ENCODE measurements at places on chromosomes 2 and 18.

- no peak for DNase-seq
Observed at GRCh38 chr2:128466376-128466775, 147.7 kb upstream of the HS6ST1 start.

DNA sequence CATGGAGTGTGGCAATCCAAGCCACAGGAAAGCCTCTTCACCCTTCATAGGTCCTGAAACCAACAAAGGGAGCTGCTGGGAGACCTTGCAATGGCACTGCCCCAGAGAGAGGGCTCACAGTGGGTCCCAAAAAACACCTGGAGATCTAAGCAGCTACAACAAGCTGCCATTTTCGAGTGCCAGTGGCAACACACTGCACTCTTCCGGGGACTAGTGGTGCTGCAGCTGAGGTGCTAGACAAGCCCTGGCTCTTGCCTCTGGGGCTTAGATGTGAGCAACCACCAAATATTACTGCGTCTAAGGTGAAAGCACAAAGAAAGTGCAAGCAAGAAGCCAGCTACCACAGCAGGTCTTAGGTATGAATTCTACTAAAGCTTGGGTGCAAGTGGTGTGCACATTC lies 192.9 kb downstream of the NOL4 start:
- DNase-seq: no peak

DNA sequence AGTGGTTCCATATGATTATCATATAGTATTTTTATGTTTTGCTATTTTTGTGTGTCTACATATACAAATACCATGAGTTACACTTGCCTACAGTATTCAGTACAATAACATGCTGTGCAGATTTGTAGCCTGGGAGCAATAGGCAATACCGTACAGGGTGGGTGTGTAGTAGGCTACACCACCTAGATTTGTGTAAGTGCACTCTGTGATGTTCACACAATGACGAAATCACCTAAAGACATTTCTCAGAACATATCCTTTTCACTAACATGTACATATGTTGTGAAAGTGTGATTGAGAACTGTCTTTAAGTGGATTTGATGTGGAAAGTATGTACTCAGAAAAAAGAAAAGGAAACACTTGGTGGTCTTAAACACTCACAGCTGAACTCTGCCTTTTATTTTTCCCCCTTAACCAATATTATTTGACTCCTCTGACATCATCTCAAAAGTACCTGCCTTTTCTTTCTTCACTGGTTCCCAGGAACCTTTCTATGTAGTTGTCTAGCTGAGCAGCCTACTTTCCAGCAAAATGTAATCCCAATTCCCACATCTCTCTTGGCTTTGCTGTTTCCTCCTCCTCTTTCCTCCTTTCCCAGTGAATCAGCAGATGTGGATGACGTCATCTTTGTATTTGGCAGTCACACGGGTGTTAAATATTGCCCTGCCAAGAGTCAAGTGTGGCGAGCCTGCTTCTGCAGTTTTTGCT lies 47.7 kb downstream of the OSBPL6 start:
- no peak for DNase-seq

- DNase-seq: no peak
Observed at GRCh38 chr2:52017646-52018235, 985.8 kb upstream of the NRXN1 start.

DNA sequence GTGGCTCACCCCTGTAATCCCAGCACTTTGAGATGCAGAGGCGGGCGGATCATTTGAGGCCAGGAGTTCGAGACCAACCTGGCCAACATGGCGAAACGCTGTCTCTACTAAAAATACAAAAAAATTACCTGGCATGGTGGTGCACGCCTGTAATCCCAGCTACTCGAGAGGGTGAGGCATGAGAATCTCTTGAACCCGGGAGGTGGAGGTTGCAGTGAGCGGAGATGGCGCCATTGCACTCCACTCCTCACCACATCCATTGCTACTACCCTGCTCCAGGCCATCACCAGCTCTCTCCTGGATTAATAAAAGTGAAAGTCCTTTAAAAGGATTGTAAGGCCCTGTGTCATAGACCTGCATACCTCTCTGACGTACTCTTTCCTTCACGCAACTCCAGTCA lies 1.2 kb downstream of the RMP24 start:
- DNase-seq: no peak

Data from MV-4-11 (cell line).